Urothelium cell line (cell line): ENCODE measurements at places on chromosomes 11 and 22.

- DNase-seq, result no peak
Observed at GRCh38 chr11:11211186-11211585, 141.9 kb downstream of the CSNK2A3 start.

DNA sequence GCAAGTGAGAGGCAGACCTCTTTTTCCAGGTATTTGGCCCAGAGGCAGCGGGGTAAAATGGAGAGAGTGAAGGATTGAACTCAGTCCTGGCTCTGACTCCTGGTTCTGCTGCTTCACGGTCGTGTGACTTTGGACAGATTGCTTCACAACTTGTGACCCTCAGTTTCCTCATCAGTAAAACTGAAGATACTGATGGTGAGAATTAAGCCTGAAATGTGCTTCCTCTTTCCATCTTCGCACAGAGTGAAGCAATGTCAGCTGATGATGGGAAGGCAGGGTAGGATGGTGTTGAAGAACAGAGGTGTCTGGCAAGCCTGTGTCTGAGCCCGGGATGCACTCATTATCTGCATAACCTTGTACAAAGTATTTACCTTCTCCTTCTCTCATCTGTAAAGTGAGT, 59.0 kb downstream of the UBASH3B start:
- DNase-seq, result no peak

DNA sequence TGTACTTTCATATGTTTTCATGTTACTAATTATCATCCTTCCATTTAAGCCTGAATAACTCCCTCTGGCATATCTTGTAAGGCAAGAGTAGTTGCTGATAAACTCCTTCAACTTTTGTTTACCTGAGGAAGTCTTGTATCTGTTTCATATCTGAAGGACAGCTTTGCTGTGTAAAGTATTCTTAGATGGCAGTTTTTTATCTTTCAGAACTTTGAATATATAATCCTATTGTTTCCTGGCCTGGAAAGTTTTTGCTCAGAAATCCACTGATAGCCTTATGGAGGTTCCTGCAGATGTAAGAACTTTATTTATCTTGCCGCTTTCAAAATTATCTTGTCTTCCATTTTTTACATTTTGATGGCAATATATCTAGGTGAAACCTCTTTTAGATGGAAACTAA, 69.1 kb downstream of the KCNQ1OT1 start:
- no peak for DNase-seq

GRCh38 chr11:47152953-47153950, 23.4 kb downstream of the ARFGAP2 start:
- peak; percentile 79 for DNase-seq

DNA sequence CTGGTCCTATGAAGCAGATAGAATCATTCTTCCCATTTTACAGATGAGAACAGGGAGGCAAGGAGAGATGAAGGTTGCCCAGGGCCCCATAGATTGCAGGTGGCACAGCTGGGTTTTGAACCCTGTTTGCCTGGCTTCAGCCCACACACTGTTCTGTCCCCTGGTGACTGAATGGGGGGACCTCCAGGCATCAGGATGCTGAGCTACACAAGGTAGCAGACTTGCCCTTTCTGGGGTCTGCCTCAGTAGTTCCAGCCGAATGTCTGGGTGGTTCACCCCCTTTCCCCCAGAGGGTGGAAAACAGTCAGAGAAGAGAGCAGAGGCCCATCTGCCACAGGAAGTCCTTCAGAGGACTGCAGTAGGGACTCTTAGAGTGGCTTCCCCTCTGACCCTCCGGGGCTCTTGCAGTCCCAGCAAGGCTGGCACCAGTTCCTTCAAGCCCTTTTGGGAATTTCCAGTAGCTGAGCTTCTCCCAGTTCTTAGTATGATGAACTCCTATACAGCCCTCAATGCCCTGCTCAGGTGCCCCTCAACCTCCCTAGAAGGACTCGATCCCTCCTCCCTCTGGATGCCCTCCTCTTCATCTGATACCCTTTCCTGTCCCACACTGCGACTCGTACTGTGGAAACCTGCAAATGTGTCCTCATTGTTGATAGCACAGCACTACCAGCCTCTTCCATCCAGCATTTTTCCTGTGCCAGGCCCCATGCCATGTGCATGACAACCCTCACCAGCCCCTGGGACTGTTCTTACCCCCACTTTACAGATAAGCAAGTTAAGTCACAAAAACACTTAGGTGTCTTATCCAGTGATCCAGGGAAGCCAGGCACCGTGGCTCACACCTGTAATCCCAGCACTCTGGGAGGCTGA, 82.8 kb downstream of the IGLL1 start:
- DNase-seq, result no peak

- DNase-seq, result no peak
Observed at GRCh38 chr11:10197091-10197490, 96.9 kb downstream of the SBF2 start.

GRCh38 chr11:125175896-125176575, 11.5 kb downstream of the PKNOX2 start:
- DNase-seq, result no peak

- peak; percentile 54 for DNase-seq
Observed at GRCh38 chr11:121722431-121723245, 269.9 kb upstream of the SORL1-AS1 start.

DNA sequence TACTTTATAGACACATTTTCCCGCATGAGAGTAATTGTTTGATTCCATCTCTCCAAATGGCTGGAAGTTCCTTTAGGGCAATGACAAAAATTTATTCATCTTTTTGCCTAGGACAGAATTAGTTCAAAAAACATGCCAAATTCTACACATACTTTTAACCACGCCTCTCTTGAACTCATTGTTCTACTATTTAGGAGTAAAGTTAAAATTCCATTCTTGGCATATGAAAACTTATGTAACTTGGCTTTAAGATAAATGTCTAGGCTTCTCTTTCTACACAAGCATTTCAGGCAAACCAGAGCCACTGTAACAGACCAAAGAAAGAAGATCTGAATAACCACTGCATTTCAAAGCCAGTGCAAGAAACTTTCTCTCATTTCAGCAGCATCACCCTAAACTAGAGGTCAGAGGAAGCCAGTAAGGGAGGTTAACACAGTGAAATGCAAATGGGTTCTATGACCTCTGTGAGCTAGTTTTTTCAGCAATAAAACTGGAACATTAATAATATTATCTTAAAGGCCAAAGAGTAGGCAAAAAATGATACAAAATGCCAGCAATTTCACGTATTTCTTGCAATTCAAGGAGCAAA, 73.0 kb downstream of the RSF1 start:
- no peak for DNase-seq

DNA sequence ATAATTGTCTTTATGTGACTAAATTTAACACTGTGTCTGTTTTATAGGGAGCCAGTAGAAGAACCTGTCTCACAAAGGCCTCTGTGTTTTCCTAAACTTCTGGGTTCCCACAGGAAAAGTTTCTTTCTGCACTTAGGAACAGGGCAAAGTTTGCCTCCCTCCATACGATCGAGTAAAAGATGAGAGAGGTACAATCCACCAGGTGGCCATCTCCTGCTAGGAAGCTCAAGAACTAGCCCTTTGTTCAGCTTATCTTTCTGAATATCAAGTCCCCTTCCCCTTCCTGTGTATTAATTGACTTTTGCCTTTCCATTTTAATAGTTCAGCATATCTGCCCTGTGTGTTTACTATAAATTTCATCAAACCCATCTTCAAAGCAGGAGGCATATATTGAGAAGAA, 18.0 kb downstream of the CSNK2A3 start:
- no peak for DNase-seq

GRCh38 chr11:135069890-135070289, 657.8 kb upstream of the B3GAT1 start:
- peak; percentile 66 for DNase-seq

DNA sequence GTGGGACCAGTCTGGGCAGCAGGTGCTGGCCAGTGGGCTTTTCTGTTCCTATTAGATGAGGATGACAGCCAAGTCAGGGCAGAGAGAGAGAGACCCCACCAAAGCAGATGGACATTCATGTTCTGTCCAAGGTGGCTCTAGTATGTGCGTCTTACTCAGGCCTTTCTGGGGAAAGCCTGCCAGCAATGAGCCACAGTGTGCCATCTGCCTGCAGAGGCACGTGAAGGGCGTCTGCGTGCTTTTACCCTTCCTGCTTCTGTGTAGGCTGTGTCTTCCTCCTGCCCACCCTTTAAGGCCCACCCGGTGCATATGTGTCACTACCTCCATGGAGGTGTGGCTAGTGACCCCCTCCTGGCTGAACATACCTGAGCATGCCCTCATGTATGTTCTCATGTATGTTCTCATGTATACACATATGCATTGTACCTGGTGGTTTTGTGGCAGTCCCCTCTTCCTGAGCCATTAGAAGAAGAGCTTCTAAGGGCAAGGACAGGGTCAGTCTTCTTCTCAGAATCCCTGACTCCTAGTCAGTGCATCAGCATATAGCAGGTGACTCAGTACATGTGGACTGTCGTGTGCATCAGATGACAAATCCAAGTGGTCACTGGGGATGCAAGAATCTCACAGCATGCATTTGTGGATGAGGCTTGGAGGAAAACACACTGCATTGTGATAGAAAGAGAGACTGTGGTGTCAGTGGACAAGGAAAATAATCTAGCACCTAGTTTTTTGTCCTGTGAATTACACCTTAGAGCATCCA, 90.4 kb upstream of the YWHAH start:
- no peak for DNase-seq

- DNase-seq, result no peak
Observed at GRCh38 chr11:8248786-8249185, 14.9 kb downstream of the LMO1 start.

DNA sequence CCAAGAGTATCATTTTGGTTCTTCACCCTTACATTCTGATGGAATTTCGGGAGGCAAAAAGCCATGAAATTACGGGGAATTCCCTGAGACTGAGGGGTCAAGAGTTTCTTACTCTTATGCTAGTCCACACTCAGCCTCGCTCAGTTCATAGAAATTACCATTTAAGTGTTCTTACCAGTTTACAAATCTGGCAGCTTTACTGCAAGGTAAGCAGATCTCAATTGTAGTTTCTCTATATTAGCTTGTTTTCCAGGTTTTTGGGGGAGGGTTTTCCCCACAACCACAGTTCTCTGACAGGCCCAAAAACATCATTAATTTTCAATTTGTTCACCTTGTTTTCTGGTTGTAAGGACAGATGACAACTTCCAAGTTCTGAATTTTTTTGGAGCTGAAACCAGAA, 1028.4 kb downstream of the FAM181B start:
- DNase-seq, result no peak

DNA sequence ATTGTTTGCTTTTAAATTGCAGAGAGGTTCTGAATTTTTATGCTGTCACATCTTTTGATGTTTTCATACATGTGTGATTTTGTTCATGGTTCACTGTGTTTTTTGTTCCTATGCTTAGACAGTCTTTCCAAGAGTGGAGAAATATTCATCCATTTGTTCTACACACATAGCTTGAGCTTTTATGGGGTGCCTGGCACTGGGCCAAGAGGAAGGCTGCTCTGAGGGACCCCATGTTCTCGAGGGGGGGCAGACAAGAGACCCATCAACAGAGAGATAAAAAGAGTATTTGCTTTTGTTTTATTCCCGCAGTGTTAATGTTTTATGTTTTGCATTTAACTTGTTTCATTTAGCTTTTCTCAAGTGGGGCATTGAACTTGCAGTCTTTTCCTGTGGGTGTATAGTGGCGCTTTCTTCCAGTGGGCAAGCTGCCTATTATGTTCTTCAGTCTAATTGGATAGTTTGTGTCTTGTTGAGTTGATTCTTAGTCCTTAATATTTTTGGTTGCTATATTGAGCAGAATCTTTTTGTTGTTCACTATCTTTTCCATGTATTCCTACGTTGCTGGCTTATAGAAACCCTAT, 57.7 kb downstream of the CABIN1 start:
- DNase-seq, result no peak

DNA sequence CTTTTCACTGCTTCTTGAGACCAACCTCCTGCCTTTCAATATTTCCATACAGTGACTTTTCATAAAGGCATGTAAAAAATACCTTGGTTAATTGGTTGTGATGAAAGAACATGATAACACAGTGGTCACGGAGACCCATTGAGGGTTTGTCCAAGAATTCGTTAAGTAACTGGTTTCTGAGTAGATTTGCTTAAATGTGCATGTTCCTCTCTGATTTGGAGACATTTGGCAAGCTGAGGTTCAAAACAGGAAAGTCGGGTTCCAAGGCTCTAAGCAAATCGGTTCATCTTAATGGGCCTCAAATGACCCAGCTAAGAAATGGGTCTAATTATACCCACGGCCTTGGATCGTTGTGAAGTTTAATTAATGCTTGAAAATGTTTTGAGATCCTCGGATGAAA, 36.9 kb upstream of the CCND1 start:
- no peak for DNase-seq

GRCh38 chr22:41147722-41148121, 55.3 kb downstream of the EP300 start:
- DNase-seq, result no peak

GRCh38 chr22:22709719-22710445, 65.5 kb downstream of the GGTLC2 start:
- peak; percentile 39 for DNase-seq

GRCh38 chr11:101436511-101437142, 147.2 kb downstream of the TRPC6 start:
- peak; percentile 40 for DNase-seq
